ENCODE measurements at places on chromosomes 7 and 10.

GRCh38 chr7:42236266-42236975 is 588 bp downstream of the GLI3 start:
- no peaks in the 10 kb centered on the region for H3K36me3 ChIP-seq
- no peak for DNase-seq
- peak overlapping the region; percentile 69 for H3K4me3 ChIP-seq
- no peaks in the 10 kb centered on the region for H3K27me3 ChIP-seq
- H3K27ac ChIP-seq, result peak overlapping the region; percentile 77

GRCh38 chr7:156753229-156753560 is 112.6 kb downstream of the RNF32 start:
- no peak overlapping the region for H3K4me3 ChIP-seq
- no peaks in the 10 kb centered on the region for H3K36me3 ChIP-seq
- H3K27me3 ChIP-seq, result no peaks in the 10 kb centered on the region
- H3K27ac ChIP-seq, result no peak overlapping the region

- H3K27me3 ChIP-seq, result peaks cover 3% of the 10 kb centered on the region
- DNase-seq, result peak; percentile 73
- H3K36me3 ChIP-seq, result no peaks in the 10 kb centered on the region
- no peaks in the 10 kb centered on the region for H3K4me1 ChIP-seq
Observed at GRCh38 chr10:120945801-120946302, 94.7 kb downstream of the WDR11 start.

GRCh38 chr10:36443233-36443632 is 682.2 kb upstream of the ANKRD30A start:
- H3K36me3 ChIP-seq, result no peaks in the 10 kb centered on the region
- peaks cover 5% of the 10 kb centered on the region for H3K4me1 ChIP-seq
- no peak overlapping the region for H3K27ac ChIP-seq
- no peaks in the 10 kb centered on the region for H3K27me3 ChIP-seq
- no peak for DNase-seq

GRCh38 chr7:57775396-57776088 is 325.6 kb downstream of the ZNF716 start:
- no peaks in the 10 kb centered on the region for H3K4me1 ChIP-seq
- no peak overlapping the region for H3K4me3 ChIP-seq
- peak; percentile 36 for DNase-seq
- no peaks in the 10 kb centered on the region for H3K36me3 ChIP-seq
- no peak overlapping the region for H3K27ac ChIP-seq

DNA sequence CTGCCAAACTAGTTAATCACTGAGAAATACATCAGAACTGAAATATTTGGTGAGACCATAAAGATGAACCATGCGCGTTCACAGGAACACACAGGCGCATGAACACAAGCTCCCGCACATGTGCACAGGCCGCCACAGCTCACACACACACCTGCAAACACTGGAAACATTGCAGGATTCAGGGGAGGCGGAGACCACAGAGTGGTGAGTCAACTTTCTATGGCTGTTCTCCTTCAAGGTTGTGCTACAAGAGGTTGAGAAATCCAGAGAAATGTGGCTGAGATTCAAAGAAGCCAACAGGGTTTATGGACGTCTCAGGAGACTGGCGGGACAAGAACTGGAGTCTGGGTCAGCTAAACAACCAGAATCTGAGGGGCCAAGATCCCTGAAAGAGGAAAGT is 17.8 kb downstream of the ESYT2 start:
- H3K27me3 ChIP-seq, result no peaks in the 10 kb centered on the region
- H3K27ac ChIP-seq, result peak overlapping the region; percentile 70
- DNase-seq, result no peak
- H3K4me1 ChIP-seq, result no peaks in the 10 kb centered on the region
- H3K4me3 ChIP-seq, result no peak overlapping the region

DNA sequence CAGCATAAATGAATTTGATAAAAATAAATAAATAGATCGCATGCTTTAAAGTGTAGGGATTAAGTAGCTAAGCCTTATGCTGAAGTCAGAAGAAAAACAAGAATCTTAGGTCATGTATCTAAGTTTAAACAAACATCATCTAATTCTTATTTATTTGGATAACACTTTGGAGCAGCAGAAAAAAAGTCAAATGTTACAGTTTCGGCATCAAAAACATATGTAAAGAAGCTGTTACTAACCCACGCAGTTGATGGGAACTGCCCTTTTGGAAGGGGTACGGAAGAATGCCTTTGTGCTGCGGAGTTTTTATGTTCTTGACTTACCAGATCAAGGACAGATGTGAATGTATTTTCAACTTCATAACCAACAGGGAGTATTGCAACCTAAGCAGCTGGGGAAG is 37.3 kb upstream of the HABP2 start:
- no peaks in the 10 kb centered on the region for H3K27me3 ChIP-seq
- H3K4me1 ChIP-seq, result no peaks in the 10 kb centered on the region
- no peak for DNase-seq
- H3K36me3 ChIP-seq, result no peaks in the 10 kb centered on the region
- no peak overlapping the region for H3K4me3 ChIP-seq

GRCh38 chr7:130107949-130108674 is 37.8 kb downstream of the KLHDC10 start:
- H3K4me3 ChIP-seq, result no peak overlapping the region
- no peak overlapping the region for H3K27ac ChIP-seq
- H3K4me1 ChIP-seq, result no peaks in the 10 kb centered on the region
- no peak for DNase-seq
- no peaks in the 10 kb centered on the region for H3K27me3 ChIP-seq

GRCh38 chr7:130904031-130904757 is 170.2 kb upstream of the KLF14 start:
- H3K36me3 ChIP-seq, result peaks cover 6% of the 10 kb centered on the region
- peaks cover 77% of the 10 kb centered on the region for H3K4me1 ChIP-seq
- peak; percentile 55 for DNase-seq

GRCh38 chr7:31443457-31443856 is 70.4 kb upstream of the ITPRID1 start:
- no peak overlapping the region for H3K4me3 ChIP-seq
- no peaks in the 10 kb centered on the region for H3K36me3 ChIP-seq
- H3K27ac ChIP-seq, result no peak overlapping the region
- no peak for DNase-seq

DNA sequence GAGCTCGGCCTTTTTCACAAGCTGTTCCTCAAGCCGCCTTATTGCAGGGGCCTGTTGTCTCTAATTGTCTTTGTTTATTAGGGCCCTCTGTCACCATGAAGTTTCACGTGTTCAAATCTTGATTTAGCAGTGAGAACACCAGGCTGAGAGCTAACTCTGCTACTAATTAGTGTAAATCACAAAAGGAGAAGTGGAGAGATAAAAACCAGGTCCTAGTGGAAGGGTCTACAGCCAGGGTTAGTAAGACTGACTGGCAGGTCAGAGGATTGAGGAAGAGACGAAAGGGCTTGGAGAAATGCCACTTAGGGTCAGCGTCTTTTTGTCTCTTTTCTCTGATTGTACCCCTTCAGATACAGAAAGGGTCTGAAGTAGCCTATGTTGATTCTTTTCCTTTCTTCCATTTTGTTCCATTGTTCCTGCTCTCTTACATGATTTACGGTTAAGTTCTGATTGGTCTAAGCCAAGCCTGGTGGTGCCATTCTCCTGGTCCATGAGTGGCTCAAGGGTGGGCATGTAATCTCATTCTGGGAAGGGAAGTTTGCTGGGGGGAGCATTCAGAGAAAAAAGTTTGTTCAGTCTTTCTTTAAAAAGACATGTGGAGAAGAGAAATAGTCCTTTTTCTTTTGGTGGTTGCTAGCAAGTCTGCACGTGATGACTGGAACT is 21.3 kb downstream of the SSMEM1 start:
- DNase-seq, result no peak
- H3K36me3 ChIP-seq, result no peaks in the 10 kb centered on the region
- H3K27me3 ChIP-seq, result no peaks in the 10 kb centered on the region
- no peak overlapping the region for H3K27ac ChIP-seq

- H3K36me3 ChIP-seq, result no peaks in the 10 kb centered on the region
- no peak overlapping the region for H3K4me3 ChIP-seq
- no peak for DNase-seq
- H3K27me3 ChIP-seq, result no peaks in the 10 kb centered on the region
- no peak overlapping the region for H3K27ac ChIP-seq
Observed at GRCh38 chr10:31090894-31091607, 59.4 kb upstream of the ZNF438 start.

GRCh38 chr10:60521974-60522405 is 132.3 kb upstream of the ANK3 start:
- no peaks in the 10 kb centered on the region for H3K4me1 ChIP-seq
- no peak overlapping the region for H3K27ac ChIP-seq
- H3K4me3 ChIP-seq, result no peak overlapping the region
- DNase-seq, result no peak
- H3K36me3 ChIP-seq, result no peaks in the 10 kb centered on the region

DNA sequence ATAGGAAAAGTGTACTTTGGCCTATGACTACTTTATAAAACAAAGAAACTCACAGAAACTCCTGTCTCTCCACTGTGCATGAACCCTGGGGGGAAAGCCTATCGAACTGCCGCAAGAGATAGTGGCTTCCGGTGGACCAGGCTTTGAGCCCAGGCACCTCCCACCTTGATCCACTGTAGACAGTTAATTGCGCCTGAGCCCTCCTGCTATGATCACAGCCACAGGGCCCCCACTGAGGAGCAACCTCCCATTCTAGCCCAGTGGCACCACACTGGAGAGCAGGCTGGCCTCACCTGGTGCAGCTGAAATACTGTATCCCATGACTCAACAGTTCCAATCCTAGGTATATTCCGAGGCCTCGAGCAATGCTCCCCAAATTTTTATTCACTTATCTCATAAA is 98.8 kb downstream of the COBL start:
- DNase-seq, result peak; percentile 34
- no peak overlapping the region for H3K27ac ChIP-seq
- no peak overlapping the region for H3K4me3 ChIP-seq
- H3K36me3 ChIP-seq, result no peaks in the 10 kb centered on the region

GRCh38 chr7:128267595-128267924 is 26.5 kb downstream of the LEP start:
- H3K27ac ChIP-seq, result no peak overlapping the region
- no peak overlapping the region for H3K4me3 ChIP-seq
- no peaks in the 10 kb centered on the region for H3K27me3 ChIP-seq

DNA sequence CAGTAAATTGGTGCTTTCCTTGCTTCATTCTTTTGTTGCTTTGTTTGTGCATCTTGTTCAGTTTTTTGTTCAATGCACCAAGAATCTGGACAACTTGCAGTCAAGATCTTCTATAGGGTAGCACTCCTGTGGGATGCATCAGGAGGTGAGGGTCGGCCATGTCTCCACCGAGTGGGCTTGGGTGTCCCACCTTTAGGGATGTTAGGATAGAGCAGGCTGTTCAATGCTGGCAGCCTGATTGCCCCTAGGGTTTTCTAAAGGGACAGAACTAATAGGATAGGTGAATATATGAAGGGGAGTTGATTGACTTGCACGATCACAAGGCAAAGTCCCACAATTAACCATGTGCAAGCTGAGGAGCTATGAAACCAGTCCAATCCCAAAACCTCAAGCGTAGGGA is 109.9 kb downstream of the GLRX3 start:
- H3K27me3 ChIP-seq, result no peaks in the 10 kb centered on the region
- H3K27ac ChIP-seq, result no peak overlapping the region

DNA sequence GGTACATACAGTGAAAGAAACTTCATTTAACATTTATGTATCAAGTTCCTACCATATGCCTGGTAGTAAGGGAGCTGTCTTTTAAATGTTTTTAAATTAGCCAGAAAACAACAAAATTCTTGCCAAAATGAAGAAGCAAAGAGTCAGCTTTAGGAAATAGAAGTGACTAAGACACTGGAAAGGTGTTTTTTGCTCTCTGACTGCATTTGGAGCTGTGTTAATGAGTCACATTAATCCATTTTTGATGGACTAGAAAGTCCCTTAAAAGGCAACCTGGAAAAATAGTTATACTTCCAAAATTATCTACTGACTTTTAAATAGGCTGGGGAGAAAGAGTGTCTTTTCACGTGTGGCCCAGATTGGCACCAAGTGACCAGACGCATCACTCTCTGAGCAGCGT is 3.9 kb upstream of the COL17A1 start:
- H3K4me1 ChIP-seq, result no peaks in the 10 kb centered on the region
- H3K36me3 ChIP-seq, result no peaks in the 10 kb centered on the region
- DNase-seq, result no peak
- H3K27ac ChIP-seq, result no peak overlapping the region
- H3K27me3 ChIP-seq, result no peaks in the 10 kb centered on the region

DNA sequence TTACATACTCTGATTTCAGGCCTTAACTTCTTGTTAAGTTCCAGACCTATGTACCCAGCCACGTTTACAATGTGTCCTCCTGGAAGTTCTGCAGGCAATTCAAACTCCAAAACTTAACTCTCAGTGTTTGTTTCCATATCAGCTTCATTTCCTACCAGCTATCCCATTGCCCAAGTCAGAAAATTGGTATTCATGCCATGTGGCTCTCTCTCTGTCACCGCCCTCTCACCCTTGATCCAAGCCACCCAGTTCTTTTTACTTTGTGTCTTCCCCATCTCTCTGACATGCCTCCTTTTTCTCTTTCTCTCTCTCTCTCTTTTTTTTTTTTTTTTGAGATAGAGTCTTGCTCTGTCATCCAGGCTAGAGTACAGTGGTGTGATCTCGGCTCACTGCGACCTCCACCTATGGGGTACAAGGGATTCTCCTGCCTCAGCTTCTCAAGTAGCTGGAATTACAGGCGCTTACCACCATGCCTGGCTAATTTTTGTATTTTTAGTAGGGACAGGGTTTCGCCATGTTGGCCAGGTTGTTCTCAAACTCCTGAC is 33.9 kb downstream of the ARL4A start:
- no peak overlapping the region for H3K4me3 ChIP-seq
- H3K27me3 ChIP-seq, result no peaks in the 10 kb centered on the region
- H3K27ac ChIP-seq, result peak overlapping the region; percentile 72
- H3K4me1 ChIP-seq, result peaks cover 43% of the 10 kb centered on the region

DNA sequence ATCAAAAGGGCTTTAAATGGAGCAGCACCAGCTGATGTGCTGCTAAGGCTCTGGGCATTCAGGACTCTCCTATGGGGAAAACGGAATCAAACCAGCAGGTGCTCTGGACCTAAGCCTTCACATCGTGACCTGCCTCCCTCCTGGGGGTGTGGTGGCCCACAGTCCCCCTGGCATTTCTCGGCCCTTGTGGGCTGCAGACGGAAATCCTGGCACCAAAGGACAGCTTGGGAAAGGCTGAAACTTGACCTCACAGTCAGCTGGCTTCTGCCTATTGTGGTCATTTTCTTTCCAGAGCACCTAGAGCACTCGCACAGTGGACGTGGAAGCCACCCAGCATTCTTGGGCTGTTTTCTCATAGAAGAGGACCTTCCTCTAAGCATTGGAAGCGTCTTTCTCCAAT is 74.8 kb downstream of the TPST1 start:
- H3K36me3 ChIP-seq, result no peaks in the 10 kb centered on the region
- H3K4me3 ChIP-seq, result no peak overlapping the region
- no peaks in the 10 kb centered on the region for H3K27me3 ChIP-seq
- no peak for DNase-seq
- no peak overlapping the region for H3K27ac ChIP-seq

DNA sequence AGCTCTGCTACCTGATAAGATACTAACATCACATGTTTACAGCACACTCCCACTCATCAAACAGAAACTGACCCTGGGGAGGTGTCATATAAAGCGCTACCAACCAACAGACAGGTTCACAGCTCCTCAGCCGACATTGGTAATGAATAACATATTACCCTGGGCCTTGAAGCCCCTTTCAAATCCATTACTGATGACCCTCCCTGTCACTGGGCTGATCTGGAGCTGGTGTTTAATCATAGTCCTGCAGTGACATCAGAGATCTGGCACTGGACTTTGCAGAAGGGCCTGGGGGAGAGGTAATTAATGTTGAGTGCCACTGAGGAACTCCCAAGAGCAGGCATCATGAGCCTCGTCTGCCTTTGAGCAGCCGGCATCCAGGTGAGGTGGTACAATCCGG is 306.5 kb upstream of the NFE2L3 start:
- DNase-seq, result no peak
- no peaks in the 10 kb centered on the region for H3K4me1 ChIP-seq
- H3K4me3 ChIP-seq, result no peak overlapping the region
- H3K27ac ChIP-seq, result peak overlapping the region; percentile 84
- H3K27me3 ChIP-seq, result no peaks in the 10 kb centered on the region

Measured in right atrium auricular region (tissue), 2 donors.